ENCODE measurements at places on chromosomes 6 and 20.

GRCh38 chr6:14921170-14921569 is 324.7 kb upstream of the JARID2 start:
- no peak for DNase-seq

GRCh38 chr6:38215225-38215624 is 395.7 kb downstream of the ZFAND3 start:
- DNase-seq: no peak

GRCh38 chr6:34865107-34865506 is 22.7 kb downstream of the TAF11 start:
- DNase-seq: no peak

DNA sequence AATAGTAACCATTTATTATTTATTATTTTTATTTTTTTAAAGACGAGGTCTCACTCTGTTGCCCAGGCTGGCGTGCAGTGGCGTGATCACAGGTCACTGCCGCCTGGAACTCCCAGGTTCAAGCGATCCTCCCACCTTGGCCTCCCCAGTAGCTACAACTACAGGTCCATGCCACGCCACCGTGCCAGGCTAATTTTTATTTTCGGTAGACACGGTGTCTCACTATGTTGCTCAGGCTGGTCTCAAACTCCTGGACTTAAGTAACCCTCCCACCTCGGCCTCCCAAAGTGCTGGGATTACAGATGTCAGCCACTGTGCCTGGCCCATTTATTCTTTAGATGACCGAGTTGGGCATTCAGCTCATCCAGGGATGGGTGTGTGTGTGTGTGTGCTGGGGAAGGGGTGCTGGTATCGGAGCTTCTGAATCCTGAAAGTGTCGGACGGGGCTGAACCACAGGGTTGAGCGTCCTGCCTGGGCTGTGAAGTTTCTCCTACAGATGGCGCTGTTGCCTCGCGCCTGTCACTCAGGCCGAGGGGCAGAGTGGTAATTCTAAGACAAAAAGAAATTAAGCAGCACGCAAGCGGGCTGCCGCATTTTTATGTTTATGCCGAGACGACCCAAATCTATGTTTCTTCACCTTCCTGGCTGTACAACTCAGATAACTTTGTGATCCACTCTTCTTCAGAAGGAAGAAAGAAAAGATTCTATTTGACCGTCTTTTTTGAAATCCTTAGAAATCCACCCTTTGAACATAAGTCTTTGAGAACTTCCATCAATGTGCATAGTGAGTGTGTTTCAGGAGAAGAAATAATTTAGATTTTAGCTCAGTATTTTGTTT is 252.8 kb downstream of the CDH26 start:
- DNase-seq: peak; percentile 48
